GM06990 (cell line): ENCODE measurements at places on chromosomes 2 and 18.

- DNase-seq = no peak
Observed at GRCh38 chr2:185012643-185013042, 414.3 kb downstream of the ZNF804A start.

- no peak for DNase-seq
Observed at GRCh38 chr18:8942021-8942908, 160.2 kb upstream of the NDUFV2 start.

DNA sequence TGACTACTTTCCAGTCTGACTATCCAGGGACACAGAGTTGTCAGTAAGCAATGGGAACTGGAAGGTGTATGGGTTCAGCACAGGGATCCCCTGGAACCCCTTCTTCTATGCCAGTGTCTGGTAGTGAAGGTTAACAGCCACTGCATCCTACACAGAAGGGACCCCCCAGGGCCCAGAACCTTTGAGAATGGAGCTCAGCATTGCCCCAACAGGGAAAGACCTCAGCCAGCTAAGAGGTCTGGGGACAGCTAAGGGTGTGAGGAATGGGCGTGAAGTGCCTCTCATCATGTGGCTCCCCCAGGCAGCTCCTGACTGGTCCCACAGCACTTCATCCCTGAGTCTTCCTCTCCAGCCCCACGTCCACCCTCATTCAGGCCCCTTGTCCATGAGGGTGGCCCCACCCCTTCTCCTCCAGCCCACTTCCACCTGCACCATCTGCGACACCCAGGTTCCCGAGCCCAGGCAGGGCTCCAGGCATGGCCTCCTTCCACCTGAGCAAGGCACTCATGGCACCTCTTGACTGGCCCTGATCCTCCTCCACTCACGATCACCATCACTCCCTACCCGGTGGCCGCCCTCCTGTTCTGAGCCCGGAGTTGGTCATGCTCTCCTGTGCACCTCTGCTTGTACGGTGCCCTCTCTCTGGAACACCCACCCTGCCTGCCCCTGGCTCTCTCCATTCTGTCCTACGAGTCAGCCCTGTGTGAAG is 77.1 kb downstream of the SFXN5 start:
- no peak for DNase-seq

DNA sequence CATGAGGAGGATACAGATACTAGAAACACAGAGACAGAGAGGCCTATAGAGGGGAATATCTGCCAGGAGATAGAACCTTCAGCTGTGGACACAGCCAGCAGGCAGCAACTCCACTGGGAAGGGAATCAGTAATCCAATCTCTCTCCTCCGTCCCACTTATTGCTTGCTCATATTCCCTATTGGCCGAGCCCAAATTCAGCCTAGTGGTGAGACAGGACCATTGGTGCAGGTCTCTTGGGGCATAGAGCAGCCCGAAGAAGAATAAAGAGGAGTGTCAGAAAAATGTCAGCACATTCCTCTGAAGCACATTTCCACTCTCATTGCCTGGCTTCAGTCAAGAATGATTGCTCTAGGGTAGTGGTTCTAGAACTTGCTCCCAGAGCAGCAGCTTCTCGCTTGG is 1091.5 kb upstream of the GYPC start:
- DNase-seq = no peak

DNA sequence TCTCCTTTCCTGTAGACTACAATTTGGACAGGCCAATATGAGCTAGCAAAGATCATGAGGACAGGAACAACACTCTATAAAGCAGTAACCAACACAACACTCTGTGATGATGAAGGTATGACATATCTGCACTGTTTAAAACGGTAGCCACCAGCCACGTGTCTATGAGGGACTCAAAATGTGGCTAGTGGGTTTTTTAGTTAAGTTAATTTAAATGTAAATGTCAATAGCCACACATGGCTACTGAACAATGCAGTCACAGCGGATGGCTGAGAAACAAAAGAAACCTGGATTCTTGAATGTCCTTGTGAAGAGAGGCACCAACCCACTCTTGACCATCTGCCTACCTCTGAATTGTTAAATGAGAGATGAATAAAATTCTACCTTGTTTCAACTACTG is 33.9 kb downstream of the FANCL start:
- DNase-seq = no peak

DNA sequence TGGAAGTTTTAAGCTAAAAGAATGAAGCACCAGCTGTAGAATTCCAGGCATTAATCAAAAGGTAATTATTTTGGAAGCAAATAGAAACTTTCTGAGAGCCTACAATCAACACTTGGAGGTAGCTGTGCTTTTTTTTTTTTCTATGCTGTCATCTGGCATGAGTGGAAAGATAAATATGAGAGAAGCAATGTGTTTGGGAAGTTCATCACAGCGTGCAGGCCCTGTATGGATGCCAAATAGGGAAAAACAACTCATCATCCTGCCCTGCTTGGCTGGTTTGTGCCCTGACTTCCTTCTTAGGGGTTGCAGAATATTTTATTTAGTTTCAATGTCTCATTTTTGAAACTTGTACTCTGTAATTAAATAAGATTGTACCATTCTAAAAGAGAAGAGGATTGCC is 437.4 kb downstream of the PIK3C3 start:
- no peak for DNase-seq

- DNase-seq = no peak
Observed at GRCh38 chr2:28004086-28004485, 113.6 kb downstream of the BABAM2 start.
